ENCODE measurements at places on chromosomes 6 and 20.

GRCh38 chr6:107539849-107540464 is 50.0 kb downstream of the SOBP start:
- no peak for DNase-seq

- DNase-seq, result no peak
Measured at GRCh38 chr20:9397928-9398327, 116.5 kb upstream of the LAMP5 start.

- no peak for DNase-seq
Measured at GRCh38 chr6:154157706-154158105, 118.7 kb downstream of the OPRM1 start.

DNA sequence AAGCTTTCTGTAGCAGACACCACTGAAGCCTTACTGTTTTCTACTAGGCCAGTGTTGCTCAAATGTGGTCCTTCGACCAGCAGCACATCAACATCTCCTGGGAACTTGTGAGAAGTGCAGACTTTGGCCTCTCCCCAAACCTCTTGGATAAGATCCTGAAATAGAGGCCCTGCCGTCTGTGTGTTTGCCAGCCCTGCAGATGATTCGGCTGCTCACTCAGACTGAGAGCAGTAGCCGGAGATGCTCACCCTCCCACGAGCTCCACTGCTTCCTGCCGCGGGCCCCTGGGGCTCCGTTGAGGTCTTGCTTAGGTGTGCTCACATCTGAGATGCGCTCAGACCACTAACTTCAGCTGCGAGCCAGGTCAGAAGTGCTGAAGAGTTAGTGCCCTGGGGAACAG is 129.5 kb upstream of the SSTR4 start:
- DNase-seq, result peak; percentile 39

- no peak for DNase-seq
Measured at GRCh38 chr6:160393891-160394653, 45.9 kb downstream of the SLC22A3 start.

GRCh38 chr6:19999319-20000191 is 162.4 kb downstream of the ID4 start:
- no peak for DNase-seq

DNA sequence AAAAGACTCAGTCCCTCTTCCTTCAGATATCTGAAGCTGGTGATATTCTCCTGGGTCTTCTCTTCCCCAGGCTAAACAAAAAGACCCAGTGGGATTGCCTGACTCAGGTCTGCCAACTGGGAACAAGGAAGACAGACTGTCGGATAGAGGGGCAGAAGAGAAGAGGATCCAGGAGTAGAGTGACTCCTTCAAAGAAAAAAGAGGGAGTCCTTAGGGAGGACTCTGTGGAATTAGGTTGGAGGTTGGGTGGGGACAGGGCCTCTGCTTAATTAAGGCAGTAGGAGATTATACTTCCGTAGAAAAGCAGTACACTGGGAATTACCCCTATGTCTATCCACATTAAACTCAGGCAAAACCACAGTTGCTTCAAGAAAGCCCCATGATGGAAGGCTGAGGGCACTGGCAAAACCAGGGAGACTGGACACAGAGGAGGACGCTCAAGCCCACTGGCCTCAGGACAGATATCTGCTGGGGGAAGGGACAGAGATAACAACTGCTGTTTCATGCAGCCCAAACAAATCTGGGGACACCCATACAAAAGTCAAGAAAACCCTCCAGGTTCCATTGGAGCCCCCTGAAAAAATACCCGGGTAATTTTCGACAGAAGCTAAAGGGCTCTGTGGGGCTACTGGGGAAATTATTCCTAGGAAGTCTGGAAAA is 5.7 kb downstream of the BCL2L1 start:
- no peak for DNase-seq

DNA sequence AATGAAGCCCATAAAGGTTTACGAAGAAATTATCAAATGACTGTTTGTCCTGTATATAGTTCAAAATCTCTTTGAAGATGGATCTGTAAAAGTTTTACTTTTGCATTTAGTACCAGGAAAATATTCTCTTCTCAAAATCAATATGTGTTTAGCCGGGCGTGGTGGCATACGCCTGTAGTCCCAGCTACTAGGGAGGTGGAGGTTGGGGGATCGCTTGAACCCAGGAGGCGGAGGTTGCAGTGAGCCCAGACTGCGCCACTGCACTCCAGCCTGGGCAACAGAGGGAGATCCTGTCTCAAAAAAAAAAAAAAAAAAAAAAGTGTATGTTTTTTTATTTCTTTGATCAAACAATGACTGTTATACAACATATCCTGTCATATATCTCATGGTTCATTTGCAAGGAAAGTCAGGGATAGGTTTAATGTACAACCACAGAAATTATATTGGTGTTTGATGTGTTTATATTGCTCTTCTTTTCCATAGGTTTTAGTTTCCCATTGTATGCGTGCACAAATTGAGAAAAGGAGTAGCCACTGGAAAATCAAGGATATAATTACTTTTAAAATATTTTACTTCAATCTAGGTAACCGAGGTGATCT is 40.1 kb downstream of the SOX4 start:
- DNase-seq, result no peak

DNA sequence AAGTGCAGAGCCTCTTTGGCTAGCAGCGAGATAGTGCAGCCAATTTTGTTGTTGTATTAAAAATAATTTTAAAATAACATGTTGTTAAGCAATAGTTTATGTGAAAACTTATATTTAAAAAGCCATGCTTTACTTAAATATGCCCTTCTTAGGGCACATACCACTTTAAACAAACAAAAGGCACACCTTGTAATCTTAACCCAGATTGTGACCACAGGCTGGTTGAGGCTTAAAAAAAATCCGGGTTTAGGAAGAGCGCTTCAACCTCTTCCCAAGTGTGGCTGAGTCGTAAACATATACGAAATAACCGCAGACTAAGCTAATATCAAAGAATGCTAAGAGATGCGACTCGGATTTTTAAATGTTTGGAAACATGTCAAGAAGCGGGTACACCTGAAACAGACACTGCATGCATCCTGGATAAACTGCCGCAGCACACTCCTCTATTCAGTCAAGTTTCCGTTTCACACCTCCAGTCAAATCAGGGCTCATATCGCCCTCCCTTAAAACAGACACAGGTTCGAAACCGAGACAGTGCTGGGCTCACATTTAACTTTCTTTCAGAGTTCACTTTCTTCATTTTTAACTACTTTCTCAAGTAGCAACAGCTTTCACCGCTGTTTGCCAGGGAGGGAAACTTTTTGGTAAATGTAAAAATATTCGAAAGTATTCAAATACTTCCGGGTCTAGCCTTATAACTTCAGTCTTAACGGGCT is 1.5 kb downstream of the DEK start:
- DNase-seq, result no peak

GRCh38 chr6:25170640-25171039 is 108.5 kb upstream of the CARMIL1 start:
- no peak for DNase-seq

GRCh38 chr6:11058406-11058805 is 14.3 kb upstream of the ELOVL2 start:
- no peak for DNase-seq
